ENCODE measurements at places on chromosomes 4 and X.

DNA sequence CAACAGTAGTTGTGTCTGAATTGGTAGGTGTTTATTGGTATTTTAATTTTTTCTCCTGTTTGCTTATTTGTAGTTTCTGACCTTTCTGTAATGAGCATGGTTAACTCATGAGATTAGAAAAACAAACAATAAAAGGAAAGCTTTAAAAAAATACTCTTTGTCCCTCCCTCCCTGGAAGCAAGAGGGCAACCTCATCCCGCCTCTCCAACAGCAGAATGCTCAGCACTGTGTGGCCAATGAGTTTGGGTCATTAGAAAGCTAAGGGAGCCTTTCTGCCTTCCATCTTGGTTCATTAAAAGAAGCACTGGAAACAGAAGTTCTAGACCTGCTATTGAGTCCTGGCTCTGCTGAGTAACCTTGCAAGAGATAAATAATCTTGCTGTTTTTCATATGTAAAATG lies 33.9 kb downstream of the TRPC5 start:
- DNase-seq: no peak

- no peak for DNase-seq
Measured at GRCh38 chr4:20603671-20604313, 96.5 kb upstream of the PACRGL start.

- DNase-seq: no peak
Measured at GRCh38 chrX:19513383-19513782, 1.9 kb downstream of the MAP3K15 start.

- no peak for DNase-seq
Measured at GRCh38 chr4:39641451-39641850, 2.8 kb upstream of the SMIM14 start.

GRCh38 chrX:21778236-21778635 lies 20.3 kb upstream of the SMPX start:
- no peak for DNase-seq

Measured in iPS-NIHi11 (cell line).